ENCODE measurements at places on chromosomes 5 and 9. TPM values are rescaled to one million over a fixed set of nuclear protein-coding genes. Genes with fewer than 3 reads are reported as not detected.

DNA sequence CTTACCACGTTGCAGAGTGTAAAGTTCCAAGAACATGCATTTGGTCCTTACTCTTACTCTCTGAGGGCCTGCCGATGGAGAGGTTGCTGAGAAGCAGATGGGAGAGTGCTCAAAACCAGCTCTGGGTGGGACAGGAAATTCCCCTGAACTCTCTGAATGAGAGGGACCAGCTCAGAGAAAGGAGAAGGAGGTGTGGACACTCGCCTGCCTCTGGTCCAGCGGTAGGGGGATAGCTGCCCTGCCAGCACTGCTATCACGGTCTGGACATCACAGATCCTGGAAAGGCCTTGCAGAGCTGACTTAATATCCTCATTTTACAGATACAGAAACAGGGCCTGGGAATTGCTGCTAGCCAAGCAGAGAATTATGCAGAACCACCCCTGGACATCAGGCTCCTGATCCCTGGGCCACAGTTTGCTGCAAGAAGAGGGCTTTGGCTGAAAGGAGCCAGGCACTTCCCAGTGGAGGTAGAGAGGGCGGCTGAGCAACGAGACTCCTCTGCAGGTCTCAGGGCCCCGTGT is 4.9 kb downstream of the TRAF1 start:
- H3K27me3 ChIP-seq = no peaks in the 10 kb centered on the region
- H3K36me3 ChIP-seq = no peaks in the 10 kb centered on the region
- H3K4me1 ChIP-seq = peaks cover 23% of the 10 kb centered on the region
- no peak overlapping the region for H3K4me3 ChIP-seq
- DNase-seq = no peak
- H3K27ac ChIP-seq = no peak overlapping the region

The SETX gene
- 157 TPM for total RNA-seq

The ARRDC3 gene
- 47.6 TPM for total RNA-seq

GRCh38 chr9:137333016-137333671 is 31.1 kb upstream of the NRARP start:
- no peak for DNase-seq
- no peaks in the 10 kb centered on the region for H3K4me1 ChIP-seq
- no peaks in the 10 kb centered on the region for H3K27me3 ChIP-seq

GRCh38 chr5:123059455-123059854 is 22.9 kb upstream of the PPIC start:
- no peaks in the 10 kb centered on the region for H3K4me1 ChIP-seq
- no peak for DNase-seq
- H3K27me3 ChIP-seq = no peaks in the 10 kb centered on the region
- H3K27ac ChIP-seq = no peak overlapping the region
- H3K4me3 ChIP-seq = no peak overlapping the region

DNA sequence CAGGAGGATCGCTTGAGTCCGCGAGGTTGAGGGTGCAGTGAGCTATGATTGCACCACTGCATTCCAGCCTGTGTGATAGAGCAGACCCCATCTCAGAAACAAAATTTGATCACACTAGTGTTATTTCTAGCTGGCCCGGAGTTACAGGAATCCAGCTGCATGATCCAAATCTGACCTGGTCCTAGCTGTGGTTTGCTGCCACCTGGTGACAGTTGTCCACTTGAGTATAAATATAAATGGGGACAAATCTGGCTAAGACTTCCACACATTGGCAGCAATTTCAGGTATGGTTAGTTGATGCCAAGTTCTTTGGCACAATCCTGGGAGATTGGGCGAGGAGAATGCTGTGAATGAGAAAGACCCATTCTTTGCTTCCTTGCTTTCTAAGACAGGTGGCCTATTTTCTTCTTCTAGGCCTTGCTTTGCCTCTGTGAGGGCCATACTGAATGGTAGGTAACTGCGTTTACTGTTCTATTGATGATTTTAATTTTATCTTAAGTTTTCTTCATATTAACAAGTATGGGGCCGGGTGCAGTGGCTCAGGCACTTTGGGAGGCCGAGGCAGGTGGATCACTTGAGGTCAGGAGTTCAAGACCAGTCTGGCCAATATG is 35.4 kb downstream of the UBE2R2 start:
- no peak overlapping the region for H3K27ac ChIP-seq
- H3K36me3 ChIP-seq = no peaks in the 10 kb centered on the region
- peak; percentile 82 for DNase-seq
- no peaks in the 10 kb centered on the region for H3K27me3 ChIP-seq
- peaks cover 47% of the 10 kb centered on the region for H3K4me1 ChIP-seq
- H3K4me3 ChIP-seq = no peak overlapping the region

Data from testis (tissue), 5 donors.